ENCODE measurements at places on chromosomes 13 and 19.

DNA sequence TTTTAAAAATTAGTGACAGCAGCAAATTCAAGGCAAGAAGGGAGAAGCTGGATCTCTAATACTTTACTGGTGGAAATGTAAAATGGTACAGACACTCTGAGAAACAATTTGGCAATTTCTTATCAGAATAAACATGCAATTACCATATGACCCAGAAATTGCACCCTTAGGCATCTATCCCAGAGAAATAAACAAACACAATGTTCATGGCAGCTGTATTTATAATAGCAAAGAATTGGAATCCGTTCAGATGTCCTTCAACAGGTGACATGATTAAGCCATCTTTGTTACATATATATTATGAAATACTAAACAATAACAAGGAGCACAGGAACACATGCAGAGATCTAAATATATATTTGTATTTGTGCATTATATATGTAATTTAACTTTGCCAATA lies 756.5 kb downstream of the SLITRK1 start:
- DNase-seq: no peak

- no peak for DNase-seq
Measured at GRCh38 chr13:96904232-96904631, 90.0 kb downstream of the OXGR1 start.

- DNase-seq: no peak
Measured at GRCh38 chr19:49355909-49356353, 6.3 kb downstream of the TEAD2 start.

DNA sequence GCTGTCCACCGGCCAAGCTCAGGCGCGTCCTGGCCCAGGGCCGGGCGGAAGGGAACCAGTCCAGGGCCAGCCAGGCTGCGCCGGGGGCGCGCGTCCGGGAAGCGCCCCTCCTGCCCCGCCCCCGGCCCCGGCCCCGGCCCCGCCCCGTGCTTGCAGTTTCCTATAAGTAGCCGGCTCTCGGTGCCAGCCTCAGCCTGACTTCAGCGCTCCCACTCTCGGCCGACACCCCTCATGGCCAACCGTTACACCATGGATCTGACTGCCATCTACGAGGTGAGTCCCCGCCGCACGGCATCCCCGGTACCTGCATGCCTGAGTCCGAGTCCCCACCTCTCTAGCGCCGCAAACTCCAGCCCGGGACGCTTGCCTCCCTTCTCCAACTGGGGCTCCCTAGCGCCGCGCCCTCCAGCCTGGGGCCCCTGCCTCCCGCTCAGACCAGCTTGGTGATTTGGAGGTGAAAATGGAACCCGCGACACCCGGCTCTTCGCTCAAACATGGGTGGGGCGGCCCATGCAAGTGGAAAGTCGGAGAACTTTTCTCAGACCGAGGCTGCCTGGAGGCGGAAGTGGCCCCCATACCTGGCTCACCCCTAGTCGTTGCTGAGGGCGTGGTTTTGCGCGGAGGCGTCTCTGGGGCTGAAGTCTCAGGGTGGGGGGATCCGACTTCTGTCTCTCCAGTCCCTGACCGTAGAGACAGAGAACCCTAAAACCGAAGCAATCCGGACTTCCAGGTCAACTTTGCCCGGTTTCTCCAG lies at the start of gene ZFP36:
Gene ZFP36 (plus strand): TSS at position 192 of the 754 bp plus-strand sequence. CDS start 58 bp downstream, at position 250.
- DNase-seq: peak; percentile 97

- no peak for DNase-seq
Measured at GRCh38 chr19:54684527-54684926, 21.7 kb downstream of the LILRB4 start.

- DNase-seq: no peak
Measured at GRCh38 chr13:42400188-42400833, 128.4 kb downstream of the AKAP11 start.

GRCh38 chr13:91214031-91214430 lies 133.5 kb upstream of the MIR17HG start:
- DNase-seq: no peak

DNA sequence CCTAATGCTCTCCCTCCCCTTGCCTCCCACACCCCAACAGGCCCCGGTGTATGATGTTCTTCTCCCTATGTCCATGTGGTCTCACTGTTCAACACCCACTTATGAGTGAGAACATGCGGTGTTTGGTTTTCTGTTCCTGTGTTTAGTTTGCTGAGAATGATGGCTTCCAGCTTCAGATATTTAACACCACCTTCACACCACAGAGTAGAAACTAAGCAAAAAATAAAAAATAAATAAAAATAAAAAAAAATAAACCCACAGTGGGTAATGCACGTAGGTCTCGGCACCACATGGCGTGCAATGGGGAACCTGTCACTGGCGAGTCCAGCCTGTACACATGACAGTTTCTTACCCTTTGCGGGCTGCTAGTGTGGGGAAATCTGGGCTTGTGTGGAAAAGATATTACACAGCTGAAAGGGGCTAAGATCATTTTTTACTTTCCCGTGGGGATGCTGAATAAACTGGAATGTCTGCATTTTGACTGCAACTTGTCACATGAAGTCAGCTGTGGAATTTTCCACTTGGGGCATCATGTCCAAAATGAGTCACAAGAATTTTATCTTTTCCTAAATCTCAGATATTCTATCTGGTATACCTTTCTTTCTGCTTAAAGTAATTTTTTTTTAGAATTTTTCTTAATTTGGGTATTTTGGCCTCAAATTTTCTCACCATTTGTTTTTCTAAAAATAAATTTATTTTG lies 170.5 kb downstream of the IRS2 start:
- DNase-seq: no peak

GRCh38 chr19:4567584-4568071 lies 8.1 kb upstream of the SEMA6B start:
- DNase-seq: peak; percentile 41

- DNase-seq: peak; percentile 96
Measured at GRCh38 chr13:46866150-46866549, 30.7 kb downstream of the HTR2A start.

- DNase-seq: no peak
Measured at GRCh38 chr13:77827332-77827731, 91.3 kb downstream of the EDNRB start.

DNA sequence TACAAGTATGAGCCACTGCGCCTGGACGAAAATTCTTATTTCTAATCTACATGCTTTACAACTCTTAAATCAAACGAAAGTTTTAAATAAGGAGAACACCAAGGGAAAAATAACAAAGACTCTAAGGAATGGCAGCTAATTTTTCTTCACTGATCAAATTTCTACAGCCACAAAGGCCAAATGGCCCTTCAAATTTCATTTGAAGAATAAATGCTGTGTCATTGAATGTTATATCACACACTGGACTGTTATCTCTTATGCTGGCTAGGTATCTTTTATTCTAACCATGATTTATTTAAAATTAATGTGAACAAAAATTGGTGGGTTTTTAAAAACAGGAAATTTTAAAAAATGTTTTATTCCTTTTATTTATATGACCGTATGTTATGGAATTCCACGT lies 14.1 kb downstream of the SMAD9 start:
- no peak for DNase-seq

GRCh38 chr19:13493516-13494310 lies 12.6 kb downstream of the CACNA1A start:
- no peak for DNase-seq

GRCh38 chr13:27001705-27002104 lies 169.9 kb downstream of the USP12 start:
- no peak for DNase-seq

GRCh38 chr13:26485288-26485687 lies 72.2 kb upstream of the WASF3 start:
- DNase-seq: no peak

DNA sequence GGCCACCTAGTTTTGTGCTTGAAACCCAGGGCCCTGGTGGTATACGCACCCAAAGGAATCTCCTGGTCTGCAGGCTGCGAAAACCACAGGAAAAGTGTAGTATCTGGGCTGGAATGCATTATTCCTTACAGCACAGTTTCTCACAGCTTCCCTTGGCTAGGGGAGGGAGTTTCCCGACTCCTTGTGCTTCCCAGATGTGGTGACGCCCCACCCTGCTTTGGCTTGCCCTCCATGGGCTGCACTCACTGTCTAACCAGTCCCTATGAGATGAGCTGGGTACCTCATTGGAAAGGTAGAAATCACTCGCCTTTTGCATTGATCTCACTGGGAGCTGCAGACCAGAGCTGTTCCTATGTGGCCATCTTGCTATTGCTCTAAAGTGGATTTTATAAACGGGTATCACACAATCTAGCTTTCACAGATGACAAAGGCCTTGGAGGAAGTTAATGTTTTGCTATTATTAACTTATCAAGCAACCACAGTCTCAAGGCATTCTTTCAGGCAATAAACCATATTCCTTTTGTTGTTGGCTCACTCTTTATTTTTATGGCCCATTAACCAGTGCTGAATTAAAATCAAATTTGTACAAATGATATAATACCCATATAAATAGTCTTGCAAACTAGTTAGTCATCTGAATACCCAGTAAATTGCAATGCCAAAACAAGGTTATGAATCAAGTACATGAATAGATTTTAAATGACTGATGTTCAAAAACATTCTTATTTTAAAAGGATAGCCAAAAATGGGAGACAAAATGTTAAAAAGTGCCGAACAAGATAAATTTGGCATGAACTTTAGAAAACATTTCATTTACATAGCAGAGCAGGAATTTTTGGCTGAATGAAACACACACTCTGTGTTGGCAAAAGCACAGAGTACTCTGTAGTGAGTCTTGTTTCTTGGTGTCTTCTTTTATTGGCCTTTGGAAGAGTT lies 475.4 kb upstream of the ARGLU1 start:
- DNase-seq: no peak

DNA sequence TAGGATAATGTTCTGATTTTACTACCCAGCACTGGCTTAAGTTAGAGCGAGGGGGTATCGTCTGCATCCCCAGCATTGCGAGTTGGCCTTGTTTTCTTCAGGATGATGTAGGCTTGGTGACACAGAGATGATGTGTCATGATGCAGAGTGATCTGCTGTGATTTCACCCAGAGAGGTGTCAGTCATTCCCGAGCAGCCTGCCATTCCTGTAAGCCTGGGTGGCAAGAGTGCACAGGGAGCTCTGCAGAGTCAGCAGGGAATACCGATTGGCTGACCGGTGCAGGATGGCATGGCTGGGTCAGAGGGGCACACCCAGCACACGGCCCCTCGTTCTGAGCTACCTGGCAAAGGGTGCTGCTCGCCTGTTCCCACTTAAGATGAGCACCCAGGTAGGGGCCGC lies 15.8 kb upstream of the GJB6 start:
- no peak for DNase-seq

GRCh38 chr13:22047082-22047784 lies 376.4 kb downstream of the FGF9 start:
- DNase-seq: peak; percentile 21
